ENCODE measurements at places on chromosomes 6 and 20.

- no peak for DNase-seq
These were observed 29.4 kb downstream of the NCOA5 start for GRCh38 chr20:46060301-46060881.

- DNase-seq, result no peak
These were observed 403.8 kb upstream of the SOX4 start for GRCh38 chr6:21189759-21190158.

DNA sequence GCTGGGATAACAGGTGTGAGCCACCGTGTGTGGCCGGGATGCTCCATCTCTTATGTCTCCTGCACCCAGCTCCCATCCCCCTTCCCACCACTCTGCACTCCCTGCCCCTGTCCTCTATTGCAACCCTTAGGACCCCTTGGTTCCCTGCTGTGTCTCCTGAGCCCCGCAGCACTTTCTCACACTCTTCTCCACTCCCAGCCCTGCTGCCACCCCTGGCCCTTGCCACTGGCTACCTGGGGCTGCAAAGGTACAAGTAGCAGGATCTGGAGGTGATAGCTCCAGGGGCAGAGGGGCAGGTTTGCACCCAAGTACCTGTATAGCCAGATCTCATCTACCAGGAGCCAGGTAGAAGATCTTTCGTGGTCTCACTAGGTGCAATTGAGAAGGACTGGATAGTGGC lies 6.6 kb upstream of the CPXM1 start:
- DNase-seq, result no peak

GRCh38 chr20:10784554-10785183 lies 110.9 kb upstream of the JAG1 start:
- no peak for DNase-seq

DNA sequence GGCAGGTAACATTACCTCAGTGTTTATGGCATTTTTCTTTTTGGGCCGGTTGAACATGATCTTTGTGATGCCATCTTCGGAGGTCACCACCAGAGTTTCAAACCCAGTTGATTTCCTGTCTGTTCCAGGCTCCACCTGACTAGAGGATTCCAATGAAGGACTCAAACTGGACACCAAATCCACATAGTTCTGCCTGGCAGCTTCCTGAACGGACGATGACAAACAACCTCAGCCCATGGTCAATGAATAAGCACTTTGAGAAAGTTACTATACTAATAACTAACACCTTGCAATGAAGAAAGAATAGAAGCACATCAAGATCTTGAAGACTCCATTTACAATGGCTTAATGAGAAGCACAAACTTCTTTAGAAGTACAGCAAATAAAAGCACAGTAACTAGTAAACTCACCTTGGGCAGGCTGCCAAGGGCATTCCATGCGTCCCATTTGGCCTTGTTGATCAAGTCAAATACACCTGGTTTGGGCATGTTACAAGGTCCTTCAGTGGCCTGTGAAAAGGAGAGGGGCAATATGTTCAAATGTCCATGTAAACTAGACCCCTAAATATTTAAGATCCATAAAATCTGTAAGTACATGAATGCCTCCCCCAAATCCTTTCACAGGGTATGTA lies 4.9 kb downstream of the ECI2 start:
- DNase-seq, result no peak

DNA sequence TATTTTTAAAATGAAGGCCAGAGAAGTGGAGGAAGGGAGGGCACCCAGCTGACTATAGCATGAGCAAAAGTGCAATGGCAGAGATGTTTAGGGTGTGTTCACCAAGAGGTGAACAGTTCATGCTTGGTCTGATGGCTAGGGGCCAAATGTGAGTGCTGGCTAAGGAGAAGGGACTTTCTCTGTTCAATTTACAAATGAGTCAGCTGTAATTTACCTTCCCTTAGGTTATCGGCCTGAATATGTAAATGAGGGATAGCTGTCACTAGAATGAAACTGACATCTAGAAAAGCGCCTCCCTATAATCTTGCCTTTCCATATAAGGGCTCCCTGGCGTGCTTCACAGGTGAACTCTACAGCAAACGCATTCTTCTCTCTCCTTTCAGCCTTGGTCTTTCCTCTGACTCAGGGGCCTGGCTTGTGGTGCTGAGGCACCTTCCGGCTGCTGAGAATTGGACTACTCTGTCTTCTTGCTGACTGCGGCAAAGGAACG lies 114.7 kb upstream of the BACH2 start:
- DNase-seq, result no peak

- no peak for DNase-seq
These were observed 135.0 kb downstream of the CARMIL1 start for GRCh38 chr6:25414168-25414567.

DNA sequence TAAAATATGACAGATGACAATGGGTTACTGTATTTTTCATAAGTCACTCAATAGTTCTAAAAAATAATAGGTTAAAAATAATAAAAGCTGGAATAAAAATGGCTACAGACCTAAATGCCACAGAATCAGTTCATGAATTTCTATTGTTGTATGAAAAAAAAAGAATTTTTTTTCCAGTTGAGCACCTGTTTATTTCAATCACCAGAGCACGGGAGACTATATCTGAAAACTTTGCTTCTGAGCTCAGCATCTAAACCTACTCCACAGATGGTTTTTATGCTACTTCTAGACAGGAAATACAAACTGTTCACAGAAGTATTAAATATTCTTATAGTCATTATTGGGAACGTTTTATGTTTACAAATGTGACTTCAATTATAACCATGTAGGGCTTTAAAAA lies 50.4 kb downstream of the HMGN3 start:
- no peak for DNase-seq

GRCh38 chr6:99816795-99817194 lies 177.2 kb downstream of the MCHR2 start:
- no peak for DNase-seq

- DNase-seq, result no peak
These were observed 405.8 kb upstream of the FKBP1C start for GRCh38 chr6:62805431-62805830.

DNA sequence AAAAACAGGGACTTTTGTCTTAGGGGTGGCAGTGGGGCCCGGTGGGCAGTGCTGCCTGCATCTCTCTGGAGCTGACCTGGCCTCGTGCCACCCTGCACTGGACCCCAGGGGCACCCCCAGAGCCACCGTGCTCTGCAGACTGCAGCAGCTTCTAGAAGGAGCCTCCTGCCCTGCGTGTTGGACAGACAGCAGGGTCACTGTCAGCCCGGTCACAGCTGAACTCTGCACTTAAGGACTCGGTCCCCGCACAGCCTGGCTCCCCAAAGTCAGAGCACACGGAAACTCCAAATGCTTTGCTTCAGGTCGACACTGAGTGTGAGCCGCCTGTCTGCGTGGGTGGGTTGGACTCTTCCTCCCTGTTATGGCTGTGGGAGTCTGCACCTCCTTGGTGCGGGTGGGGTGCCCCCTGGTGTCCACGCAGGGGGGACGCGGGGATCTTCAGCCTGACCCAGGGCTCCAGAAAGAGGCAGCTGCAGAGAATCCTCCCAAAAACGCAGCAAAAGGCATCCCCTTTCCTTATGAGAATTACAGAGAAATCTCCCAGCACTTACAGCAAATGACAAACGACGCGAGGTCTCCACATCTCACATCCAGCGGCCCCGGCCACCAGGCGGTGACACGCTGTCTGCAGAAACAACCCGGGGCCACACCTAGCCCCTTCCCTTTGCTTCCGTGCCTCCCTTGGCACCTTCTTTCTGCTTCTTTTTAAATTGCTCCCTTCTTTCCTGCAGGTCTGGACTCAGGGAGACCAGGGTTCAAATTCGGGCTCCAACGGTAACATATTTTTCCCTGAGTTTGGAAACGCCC lies 36.3 kb upstream of the DACT2 start:
- no peak for DNase-seq

DNA sequence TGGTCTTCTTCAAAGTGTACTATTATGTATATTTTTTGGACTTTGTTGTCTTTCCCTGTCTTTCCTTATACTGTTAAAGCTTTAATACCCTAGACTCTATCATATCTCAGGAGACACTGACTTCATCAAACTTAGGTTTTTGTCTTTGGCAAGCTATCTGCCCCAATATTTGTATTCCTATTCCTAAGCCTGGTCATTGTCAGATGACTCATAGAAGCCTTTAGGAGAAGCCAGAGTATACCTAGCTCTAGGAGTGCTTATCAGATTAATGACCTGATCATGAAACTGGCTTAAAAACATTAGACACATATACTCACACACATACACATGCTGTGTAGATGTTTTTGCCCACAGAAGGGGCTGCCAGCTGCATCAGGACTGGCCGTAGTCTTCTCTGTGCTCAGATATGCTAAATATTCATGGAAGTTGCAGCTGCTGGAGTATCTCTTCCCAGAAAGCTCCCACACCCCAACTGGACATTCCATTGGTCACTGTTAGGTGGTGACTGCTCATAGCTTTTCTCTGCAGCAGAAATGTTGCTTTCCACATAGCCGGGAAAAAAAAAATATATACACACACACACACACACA lies 102.0 kb downstream of the ANKS1A start:
- DNase-seq, result no peak

GRCh38 chr6:36713846-36714245 lies 16.2 kb downstream of the RAB44 start:
- no peak for DNase-seq

GRCh38 chr6:6781873-6782227 lies 193.3 kb downstream of the LY86 start:
- no peak for DNase-seq

DNA sequence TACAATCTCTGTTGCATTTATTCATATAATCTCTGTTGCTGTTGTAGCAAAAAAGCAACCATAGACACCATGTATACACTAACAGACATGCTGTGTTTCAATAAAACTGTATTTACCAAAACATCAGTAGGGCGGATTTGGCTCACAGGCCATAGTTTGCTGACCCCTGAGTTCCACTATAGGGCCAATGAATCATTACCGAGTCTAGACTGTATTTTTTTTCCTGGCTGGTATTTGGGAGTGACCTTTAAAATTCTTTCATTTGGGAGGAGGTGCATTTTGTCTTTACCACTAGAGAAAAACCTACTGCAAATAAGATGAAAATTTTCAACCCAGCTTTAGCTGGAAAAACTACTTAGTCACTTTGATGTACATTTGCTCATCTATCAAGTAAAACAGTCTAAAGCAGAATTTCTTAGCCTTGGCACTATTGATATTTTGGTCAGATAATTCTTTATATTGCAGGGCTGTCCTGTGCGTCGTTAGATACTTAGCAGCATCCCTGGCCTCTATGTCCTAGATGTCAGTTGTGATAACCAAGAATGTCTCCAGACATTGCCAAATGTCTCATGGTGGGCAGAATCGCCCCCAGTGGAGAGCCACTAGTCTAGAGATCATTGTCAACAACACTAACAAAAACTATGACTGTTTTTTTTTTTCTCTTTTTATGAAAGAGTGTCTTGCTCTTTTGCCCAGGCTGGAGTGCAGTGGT lies 39.5 kb downstream of the DCBLD1 start:
- no peak for DNase-seq

DNA sequence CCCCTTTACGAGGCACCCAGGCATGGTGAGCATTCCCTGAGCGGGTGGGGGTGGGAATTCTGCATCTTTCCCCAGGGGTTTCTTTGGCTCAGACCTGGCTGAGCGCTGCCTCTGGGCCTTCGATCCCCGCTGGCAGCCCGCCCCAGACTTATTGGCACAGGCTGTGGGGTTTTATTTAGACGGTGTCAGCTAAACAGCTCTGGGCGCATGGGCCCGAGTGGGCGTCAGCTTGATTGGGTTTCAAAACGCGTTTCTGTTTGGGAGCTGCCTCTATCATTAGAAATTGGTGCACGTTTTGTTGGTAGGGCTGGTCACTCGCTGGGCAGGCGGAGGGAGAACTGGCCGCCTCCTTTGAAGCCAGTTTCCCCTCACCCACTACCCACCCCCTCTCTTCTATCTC lies 21.0 kb downstream of the PMEPA1 start:
- no peak for DNase-seq

DNA sequence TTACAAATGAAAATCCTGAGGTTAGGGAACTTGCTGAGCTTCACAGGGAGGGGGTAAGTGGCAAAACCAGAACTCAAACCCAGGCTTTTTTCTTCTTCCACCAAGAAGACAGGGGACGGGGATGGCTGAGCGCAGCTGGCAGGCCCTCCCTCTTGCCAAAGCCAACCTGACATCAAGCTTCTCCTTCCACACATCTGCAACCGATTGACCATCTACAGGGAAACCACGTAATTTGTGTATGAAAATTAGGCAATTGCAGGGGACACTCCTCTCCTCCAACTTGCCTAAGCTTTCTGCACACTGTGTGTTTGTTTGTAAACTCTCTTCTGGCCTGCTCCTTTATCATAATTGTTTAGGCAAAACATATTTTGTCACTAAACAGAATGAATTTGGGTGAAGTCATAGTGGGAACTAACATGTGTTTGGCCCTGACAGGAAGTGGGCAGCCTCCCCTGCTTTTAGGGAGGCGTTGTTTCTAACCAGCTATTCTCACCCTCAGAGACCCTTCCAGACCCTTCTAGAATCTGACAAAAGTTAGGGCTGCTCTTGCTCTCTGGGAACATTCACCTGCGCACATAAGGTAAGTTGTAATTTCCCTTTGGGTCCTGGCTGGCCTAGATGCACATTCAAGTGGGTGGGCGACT lies 18.9 kb downstream of the ZNF831 start:
- DNase-seq, result no peak

- peak; percentile 44 for DNase-seq
These were observed 5.2 kb upstream of the BPIFA3 start for GRCh38 chr20:33211817-33212424.

DNA sequence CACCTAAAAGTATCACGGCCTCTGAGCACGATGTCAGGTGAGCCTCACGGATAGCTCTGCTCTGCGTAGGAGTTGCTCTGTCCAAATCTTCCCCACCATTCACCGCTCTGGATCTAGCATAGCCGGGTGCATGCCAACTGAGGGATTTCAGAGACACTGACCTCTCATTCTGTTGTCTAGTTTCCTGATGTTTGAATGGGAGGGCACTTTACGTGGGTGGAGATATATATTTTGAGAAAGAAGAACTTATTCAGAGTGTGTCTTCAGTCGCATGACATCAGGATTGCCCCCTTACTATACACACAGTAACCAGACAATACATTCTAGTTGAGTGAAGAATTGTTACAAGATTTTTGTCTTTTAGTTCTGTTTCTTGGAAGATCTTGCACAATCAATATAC lies 96.5 kb upstream of the CITED2 start:
- no peak for DNase-seq

GRCh38 chr6:108133594-108134179 lies 32.1 kb upstream of the NR2E1 start:
- DNase-seq, result peak; percentile 9

GRCh38 chr6:56580271-56580670 lies 62.4 kb downstream of the DST start:
- no peak for DNase-seq

- DNase-seq, result no peak
These were observed 492.1 kb upstream of the CHD6 start for GRCh38 chr20:42110301-42110700.

GRCh38 chr20:54092021-54092420 lies 21.6 kb upstream of the BCAS1 start:
- no peak for DNase-seq

Measured in NCI-H1694 treated with DMSO at 0.1 percent for 48 hours (cell line).